Uterus (tissue), 4 donors: ENCODE measurements at places on chromosomes 2 and 18.

GRCh38 chr2:190361572-190361971 is 18.2 kb downstream of the INPP1 start:
- no peak for DNase-seq

DNA sequence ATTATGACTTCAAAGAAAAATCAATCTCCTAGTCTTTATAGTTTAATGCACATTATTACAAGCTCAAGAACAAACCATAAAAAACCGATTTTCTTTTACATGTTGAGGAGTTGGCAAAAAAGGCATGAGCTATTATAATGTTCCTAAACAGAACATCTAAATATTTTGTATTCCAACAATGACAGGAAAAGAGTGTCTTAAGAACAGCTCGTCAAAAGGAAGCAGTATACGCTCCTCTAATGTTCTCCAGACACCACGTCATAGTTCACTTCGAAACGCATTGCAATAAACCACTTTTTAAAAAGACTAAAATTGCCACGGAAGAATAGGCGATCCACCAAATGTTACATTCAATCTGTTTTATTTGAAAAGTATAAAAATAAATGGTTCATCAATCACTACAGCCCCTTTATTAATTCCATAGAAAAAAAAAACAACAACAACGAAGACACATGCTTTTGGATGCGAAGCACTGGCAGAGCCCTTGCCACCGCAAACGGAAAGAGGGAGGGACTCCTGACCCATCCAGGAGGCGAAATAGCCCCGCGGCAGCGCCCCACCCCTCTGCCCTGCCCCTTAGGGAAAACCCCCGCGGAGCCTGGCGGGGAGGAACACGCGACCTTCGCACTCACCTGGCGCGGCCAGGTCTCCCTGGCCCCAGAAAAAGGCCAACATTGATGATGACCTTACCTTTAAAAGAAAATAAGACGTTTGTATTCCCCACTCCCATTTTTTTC is 45.8 kb downstream of the MBP start:
- DNase-seq = no peak

GRCh38 chr2:206423147-206423546 is 20.2 kb upstream of the ADAM23 start:
- no peak for DNase-seq

DNA sequence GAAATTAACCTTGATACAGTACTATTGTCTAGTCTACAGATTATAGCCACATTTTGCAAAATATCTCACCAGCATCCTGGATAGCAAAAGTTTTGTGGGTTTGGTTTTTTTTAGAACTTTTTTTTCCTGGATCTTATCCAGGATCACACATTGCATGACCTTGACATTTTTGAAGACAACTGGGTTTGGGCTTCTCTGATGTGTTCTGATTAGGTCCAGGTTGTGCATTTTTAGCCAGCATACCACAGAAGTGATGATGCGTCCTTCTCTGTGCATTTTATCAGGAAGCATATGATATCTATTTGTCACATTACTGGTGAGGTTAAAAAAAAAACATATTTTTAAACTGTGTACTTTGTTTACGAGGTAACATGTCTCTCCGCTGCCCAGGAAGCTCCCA is 221.0 kb upstream of the OSR1 start:
- DNase-seq = no peak

DNA sequence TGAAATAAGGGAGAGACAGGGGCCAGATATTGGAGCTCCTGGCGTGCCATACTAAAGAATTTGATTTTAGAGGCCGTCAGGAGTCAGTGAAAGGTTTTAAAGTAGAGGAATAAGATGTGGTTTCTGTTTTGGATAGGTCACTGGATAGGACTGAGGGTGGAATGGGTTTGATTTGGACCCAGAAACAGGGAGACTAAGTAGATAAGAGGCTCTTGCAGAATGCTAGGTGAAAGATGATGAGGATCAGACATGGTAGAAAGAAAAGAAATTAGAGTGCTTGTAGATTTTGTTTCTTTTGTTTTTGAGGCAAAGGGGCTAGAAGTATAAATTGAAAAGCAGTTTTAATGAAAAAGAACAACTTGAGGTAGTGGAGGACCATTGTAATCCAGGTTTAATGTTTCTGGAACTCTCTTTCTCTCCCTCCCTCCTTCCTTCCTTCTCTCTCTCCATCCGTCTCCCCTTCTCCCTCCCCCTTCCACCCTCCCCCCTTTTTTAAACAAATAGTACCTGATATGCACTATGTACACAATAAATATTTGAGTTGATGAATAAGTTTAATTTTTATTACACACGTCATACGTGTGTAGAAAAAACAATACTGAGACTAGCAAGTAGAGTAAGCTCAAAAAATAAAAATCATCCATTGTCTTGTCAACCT is 1.9 kb downstream of the NDUFV2 start:
- no peak for DNase-seq

GRCh38 chr2:11140492-11140891 is 14.8 kb upstream of the SLC66A3 start:
- no peak for DNase-seq

GRCh38 chr2:25700221-25700660 is 26.9 kb upstream of the DTNB start:
- DNase-seq = no peak

DNA sequence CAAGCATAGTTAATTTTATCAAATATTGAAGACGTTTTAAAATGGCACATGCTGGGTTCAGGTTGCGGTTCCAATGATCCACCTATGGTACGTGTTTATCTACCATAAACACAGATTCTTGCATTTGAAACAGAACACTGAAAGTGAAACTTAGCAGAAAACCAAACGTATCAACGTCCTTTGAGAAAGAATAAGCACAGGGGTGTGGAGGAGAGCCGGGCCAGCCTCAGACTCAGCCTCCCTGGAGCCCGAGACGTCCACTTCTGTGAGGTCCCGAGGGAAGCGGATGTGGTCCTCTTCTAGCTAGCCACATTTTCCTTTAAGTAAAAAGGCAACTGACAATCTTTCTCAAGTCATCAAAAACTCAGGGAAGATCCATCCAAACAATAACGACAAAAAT is 195.9 kb downstream of the RTP5 start:
- DNase-seq = no peak

DNA sequence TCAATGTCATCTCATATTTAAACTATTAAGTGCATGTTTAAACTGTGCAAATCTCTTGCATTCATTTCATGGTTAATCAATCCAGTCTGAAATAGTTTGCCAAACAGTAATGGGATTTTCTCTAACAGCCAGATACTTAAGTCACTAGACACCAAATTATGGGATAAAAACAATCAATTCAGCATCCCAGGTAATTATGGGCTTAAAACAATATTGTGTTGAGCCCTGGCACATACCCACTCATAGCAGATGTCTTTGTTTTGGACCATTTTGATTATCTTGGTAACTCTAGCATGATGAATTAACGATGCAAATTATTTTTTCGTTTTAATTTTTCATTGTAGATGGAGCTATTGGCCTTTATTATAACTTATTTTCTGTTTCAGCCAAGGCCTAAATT is 118.5 kb upstream of the CD302 start:
- no peak for DNase-seq

- no peak for DNase-seq
These were observed 43.3 kb downstream of the DDX1 start for GRCh38 chr2:15634846-15635490.

GRCh38 chr2:26786207-26787028 is 562 bp downstream of the CENPA start:
- no peak for DNase-seq
